HuH-7 (cell line): ENCODE measurements at places on chromosomes 1 and 21.
A peak's percentile ranks its signal among the peaks of the same experiment; 100 is the strongest.

DNA sequence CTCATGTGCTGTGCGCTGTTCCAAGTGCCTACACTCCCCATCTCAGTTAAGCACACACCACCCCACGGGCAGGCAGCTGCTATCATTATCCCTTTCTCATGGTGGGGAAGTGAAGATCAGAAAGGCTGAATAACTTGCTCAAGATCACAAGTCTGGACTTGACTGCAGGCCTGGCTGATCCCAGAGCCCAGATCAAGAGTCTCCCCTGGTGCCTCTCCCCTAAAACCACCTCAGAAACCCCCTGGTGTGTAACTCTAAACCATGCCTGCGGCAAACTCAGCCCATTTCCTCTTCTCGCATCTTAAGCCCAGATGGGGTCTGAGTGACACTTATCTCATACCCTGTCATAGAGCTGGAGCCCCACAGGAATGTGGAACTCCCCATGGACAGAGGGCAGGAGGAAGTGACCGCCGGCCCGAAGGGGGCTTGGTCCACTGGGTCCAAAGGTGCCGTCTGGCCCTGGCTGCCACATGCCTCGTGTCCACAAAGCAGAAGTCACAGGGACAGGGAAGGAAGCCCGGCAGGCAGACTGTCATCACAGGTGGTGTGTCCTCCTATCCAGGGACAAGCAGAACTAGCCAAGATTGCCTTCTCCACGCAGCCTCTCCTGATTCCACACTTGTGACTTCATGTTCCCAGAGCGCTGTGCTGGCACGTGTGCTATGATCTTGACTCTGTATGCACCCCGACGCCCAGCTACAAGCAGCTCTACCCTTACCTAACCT is 92.1 kb downstream of the SYF2 start:
- no peak for DNase-seq

DNA sequence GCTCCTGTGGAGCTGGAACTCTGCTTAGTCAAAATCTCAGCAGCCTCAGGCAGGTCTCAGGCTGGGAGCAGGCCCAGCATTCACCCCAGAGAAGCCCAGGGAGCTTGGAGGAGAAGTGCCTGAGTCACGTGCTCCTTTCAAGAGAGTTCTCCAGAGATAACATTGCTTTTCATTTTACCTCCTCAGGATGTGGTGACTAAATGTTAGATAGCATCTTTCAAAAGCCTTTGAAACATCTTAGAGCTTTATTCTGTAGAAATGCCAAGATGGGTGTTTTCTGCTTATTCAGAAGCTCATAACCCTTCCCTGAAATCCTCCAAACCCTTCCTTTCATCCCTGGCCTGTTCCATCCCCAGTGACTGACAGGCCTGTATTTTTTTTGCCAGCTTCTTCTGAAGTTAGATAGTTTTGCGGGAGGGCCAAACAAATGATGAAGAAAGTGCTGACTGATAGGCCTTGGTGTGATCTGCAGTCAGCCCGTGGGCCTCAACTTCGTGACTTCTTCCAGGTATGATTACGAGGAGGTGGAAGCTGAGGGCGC is 58.0 kb downstream of the PGM1 start:
- DNase-seq: no peak

DNA sequence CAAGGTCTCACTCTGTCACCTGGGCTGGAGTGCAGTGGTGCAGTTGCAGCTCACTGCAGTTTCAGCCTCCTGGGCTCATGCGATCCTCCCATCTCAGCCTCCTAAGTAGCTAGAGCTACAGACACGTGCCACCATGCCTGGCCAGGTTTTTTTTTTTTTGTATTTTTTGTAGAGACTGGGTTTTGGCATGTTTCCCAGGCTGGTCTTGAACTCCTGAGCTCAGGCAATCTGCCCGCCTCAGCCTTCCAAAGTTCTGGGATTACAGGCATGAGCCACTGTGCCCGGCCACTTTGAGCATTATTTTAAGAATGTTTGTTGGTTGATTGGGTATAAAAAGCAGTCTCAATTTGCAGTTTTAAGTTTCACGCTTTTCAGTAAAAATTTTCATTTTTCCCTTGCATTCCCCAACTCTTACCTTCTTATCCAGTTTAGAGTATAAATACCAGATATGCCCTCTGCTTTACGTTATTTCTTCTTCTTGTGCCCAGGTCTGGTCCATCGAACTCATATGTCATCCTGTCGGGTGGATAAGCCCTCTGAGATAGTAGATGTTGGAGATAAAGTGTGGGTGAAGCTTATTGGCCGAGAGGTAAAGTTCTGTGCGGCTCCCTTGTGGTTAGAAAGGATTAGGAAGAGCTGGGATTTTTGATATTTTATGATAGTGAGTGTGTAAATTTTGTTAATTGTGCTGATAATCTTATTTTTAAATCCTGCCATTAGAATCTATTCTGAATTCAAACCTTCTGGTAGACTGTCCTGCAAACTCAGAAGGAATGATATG is 36.0 kb downstream of the FABP3 start:
- DNase-seq: no peak

DNA sequence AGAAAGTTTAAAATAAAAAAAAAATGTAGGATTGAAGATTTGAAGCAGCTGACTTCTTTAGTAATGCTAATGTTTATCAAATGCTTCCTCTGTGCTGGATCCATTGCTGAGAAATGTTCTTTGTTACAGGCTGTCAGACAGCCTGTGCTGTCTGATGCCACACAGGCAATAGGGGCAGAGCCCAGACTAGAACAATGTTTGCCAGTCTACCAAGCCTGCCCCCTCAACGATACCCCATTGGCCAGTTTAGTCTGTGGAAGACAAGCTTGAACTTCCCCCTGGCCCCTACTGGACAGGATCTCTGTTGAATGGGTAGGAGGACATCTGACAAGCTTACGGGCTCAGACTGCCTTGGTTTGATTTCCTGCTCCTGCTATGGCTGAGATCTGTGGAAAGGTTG is 79.4 kb downstream of the PAPPA2 start:
- no peak for DNase-seq

DNA sequence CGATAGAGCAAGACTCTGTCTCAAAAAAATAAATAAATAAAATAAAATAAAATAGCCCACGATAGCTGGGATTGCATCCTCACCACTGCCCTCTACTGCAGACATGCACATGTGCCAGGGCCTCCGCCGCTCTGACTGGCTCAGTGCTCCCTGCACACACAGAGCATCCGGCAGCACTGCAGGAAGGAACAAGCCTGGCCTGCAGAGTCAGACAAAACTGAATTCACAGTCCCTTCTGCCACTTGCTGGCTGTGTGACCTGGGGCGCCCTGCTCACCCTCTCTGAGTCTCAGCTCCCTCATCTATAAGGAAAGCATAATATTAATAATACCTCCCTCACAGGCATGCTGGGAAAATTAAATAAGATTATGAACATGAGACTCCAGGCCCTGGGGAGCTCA is 35.4 kb downstream of the CSMD2 start:
- DNase-seq: no peak

DNA sequence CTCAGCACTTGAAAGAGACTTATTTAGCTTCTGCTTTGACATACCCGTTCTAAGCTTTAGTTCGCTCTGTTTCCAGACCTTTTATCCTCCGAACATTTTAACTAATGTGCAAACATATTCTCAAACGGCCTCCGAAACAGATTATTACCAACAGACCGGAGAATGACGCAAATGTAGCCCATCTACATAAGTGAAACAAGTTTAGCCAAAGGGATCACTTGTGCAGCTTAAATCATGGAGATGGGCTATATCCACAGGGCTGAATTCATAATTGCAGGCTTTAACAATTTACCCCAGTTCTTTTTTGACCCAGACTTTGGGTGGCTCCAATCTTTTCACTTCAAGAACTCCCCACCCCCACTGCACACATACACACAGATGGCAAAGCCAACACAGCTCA is 119.7 kb downstream of the KCNH1 start:
- DNase-seq: no peak

DNA sequence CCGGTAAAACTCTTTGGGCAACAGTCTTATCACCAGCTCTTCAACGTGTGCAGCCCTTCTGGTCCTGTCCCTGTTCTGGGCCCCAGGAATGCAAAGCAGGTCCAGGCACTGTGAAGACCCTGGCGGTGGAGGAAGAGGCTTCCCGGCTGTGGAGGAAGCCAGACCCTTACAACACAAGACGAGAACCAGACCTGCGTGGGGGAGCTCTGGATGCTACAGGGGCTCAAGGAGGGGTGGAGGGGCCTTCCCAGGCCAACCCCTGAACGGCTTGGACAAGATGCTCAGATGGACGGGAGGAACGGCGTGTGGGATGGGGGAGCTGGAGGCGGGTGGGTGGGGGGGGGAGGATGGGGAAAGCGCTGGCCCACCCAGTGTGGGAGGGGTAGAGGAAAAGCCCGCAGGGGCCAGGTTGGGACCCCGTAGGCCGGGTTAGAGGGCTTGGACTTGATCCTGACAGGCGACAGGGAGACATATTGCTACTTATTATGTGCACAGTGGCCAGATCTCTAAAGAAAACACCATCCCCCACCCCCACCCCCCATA is 5.1 kb upstream of the OLIG2 start:
- no peak for DNase-seq

DNA sequence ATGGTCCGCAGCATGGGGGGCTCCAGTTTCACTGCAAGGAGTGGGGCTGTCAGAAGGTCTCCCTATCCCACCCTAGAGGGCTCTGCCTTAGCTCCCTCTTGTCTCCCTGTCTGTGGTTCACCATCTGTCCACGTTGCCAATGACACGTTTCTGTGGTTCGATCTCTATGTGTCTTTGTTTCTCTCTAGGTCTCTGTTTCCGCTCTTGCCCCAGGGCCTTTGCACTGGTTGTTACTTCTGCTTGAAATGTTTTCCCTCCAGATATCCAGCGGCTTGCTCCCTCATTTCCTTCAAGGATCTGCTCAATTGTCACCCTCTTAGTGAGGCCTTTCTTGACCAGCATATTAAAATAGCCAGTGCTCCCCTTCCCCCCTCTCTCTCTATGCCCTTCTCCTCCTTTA is 8.5 kb upstream of the MRPS15 start:
- no peak for DNase-seq

DNA sequence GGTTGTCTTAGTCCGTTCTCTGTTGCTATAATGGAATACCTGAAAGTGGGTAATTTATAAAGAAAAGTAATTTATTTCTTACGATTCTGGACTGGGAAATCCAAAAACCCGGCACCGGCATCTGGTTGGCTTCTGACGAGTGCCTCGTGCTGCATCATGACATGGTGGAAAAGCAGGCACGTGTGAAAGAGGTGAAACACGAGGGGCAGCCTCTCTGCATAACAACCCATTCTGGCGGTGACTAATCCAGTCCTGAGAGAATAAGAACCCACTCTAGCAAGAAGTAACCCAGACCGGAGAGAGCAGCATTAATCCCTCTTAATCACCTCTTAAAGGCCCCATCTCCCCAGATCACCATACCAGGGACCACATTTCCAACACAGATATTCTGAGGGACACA is 2.7 kb upstream of the EDEM3 start:
- DNase-seq: no peak

- no peak for DNase-seq
Measured at GRCh38 chr1:79363430-79363829, 356.9 kb upstream of the ADGRL4 start.

DNA sequence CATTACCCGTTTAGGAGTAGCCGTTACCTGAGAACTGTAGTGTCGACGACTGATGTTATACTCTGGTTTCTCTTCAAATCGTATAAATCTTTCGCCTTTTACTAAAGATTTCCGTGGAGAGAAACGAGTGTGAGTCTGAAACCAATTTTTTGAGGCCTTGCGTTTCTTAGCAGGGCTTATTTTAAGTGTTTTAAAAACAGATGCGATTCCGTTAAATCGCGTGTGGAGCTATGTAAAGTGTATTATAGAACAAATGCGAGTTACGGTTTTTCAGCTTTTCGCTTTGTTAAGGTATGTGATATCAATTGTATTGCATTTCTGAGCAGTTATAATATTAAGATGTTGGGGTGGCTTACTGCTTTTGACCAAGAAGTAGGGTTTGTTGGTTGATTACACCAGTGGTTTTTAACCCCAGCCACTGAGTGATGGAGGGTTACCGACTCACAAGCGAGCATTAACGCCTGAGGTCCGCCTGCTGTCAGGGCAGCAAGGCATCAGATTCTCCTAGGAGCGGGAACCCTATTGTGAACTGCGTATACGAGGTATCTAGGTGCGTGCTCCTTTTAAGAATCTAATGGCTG is 18.0 kb downstream of the KIAA2013 start:
- DNase-seq: peak; percentile 57

- no peak for DNase-seq
Measured at GRCh38 chr1:48931506-48932192, 155.0 kb upstream of the BEND5 start.

DNA sequence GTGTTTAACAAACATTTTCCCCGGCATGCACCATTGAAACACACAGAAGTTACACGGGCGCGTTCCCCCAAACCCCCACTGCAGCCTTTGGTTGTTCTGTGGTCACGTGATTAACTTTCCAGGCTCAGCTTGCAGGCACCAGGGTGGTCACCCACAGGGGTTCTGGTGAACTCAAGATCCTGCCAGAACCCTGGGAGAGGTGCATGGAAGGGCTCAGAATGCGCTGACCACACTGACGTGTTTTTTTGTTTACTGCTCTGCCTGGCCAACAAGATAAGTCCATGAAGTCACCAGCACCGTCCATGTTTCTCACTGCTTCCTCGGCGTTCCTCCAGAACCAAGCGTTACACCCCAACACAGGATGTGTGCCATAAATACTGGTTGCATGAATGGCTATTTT is 229.5 kb upstream of the VAMP3 start:
- no peak for DNase-seq

DNA sequence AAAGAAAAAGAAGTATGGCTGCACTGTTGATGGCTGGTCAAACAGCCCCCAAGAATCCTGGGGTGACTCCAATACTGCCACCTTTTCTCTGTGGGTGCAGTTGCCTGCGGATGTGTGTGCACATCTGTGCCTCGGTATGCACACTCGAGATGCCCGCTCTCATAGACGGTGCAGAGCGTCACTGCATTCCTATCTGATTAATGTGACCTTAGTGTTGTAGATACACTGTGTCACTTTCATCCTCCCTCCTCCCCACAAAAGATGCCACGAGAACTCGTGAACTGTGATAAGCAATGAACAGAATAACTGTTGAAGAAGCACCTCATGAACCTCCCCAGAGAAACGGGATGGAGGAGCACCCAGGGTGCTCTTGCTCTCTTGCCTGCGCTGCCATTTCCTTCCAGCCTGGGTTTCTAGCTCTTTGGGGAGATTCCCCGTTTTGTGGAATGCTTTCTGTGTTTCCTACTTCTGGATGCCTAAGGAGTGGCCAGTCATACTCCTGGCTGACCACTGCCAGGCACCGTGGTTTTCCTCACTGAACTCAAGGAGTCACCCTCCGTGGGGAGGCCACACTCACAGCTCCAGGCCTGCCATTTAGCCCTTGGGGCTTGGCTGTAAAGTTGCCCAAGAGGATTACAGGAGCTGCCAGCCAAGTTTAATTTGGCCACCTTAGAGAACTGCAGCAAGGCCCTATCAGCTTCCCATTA is 32.0 kb downstream of the NTPCR start:
- no peak for DNase-seq
